ENCODE measurements at places on chromosomes 4 and X.

- DNase-seq: no peak
Measured at GRCh38 chr4:95159384-95159783, 389.4 kb downstream of the UNC5C start.

- no peak for DNase-seq
Measured at GRCh38 chr4:3512719-3513118, 19.5 kb downstream of the LRPAP1 start.

GRCh38 chrX:39445336-39445735, 644.1 kb downstream of the MID1IP1 start:
- DNase-seq: peak; percentile 50

DNA sequence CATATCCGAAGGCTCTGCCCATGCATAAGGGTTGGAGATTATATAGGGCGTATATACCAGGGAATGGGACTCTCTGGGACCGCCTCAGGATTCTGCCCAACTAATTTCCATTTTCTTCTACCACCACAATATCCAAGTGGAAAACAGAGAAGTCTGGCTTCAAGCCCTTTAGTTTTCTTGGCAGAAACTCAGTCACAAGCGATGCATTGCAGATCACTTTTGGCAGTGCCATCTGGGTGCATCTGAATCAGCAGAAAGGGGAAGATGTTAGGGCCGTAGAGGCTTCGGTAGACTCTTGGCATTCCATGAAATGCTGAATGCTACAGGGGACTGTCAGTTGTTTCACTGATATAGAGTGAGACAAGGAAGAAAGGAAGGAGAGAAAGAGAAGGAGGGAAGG, 94.1 kb upstream of the FAM9B start:
- no peak for DNase-seq

DNA sequence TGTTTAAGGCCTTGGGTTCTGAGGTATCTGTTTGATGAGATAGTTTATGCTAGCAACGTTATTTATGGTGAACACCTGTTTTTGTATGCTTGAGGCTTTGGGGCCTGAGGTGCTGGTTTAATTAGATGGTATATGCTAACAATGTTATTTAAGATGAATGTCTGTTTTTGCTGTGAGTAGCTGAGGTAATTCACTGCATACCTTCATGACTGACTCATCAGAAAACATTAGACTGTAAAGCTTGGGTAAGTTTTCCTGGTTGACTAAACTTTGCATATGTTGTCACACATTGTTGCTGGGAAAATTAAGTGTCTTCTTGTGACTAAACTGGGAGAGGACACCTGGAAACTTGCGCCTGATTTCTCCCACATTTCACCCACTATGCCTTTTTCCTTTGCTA, 1026.6 kb downstream of the RAPGEF2 start:
- no peak for DNase-seq

GRCh38 chr4:85807247-85807950, 332.4 kb downstream of the ARHGAP24 start:
- no peak for DNase-seq

- no peak for DNase-seq
Measured at GRCh38 chr4:46385946-46386345, 4.0 kb downstream of the GABRA2 start.

DNA sequence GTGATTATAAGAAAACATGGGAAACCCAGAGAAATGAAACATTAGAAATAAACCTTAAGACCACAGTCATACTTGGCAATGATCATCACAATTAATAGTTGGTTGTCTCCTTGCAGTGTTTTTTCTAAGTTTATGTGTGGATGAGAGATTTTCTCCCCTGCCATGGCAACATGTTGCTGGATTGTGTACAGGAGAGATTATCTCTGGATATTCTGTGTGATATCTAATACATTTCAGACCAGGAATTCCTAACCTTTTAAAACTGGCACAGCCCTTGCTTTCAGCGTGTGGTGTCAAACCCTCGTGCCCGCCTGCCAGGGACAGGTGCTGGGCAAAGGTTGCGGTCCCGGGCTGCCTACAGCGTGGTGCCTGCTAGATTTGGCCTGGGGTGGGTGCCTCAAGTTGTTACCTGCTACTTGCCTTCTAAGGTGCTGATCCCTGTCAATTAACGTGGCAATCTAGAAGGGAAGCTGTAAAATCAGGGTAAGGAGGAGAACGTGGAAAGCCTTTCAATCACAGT, 100.5 kb downstream of the TMEM131L start:
- no peak for DNase-seq

GRCh38 chr4:151561551-151562256, 152.7 kb downstream of the FHIP1A start:
- DNase-seq: no peak

GRCh38 chrX:24259544-24260240, 54.2 kb downstream of the SUPT20HL2 start:
- DNase-seq: no peak

- DNase-seq: no peak
Measured at GRCh38 chr4:56995525-56995924, 16.8 kb downstream of the POLR2B start.

- DNase-seq: no peak
Measured at GRCh38 chr4:3708103-3708510, 58.1 kb upstream of the ADRA2C start.

GRCh38 chr4:32455231-32455630, 1735.1 kb downstream of the PCDH7 start:
- DNase-seq: no peak

DNA sequence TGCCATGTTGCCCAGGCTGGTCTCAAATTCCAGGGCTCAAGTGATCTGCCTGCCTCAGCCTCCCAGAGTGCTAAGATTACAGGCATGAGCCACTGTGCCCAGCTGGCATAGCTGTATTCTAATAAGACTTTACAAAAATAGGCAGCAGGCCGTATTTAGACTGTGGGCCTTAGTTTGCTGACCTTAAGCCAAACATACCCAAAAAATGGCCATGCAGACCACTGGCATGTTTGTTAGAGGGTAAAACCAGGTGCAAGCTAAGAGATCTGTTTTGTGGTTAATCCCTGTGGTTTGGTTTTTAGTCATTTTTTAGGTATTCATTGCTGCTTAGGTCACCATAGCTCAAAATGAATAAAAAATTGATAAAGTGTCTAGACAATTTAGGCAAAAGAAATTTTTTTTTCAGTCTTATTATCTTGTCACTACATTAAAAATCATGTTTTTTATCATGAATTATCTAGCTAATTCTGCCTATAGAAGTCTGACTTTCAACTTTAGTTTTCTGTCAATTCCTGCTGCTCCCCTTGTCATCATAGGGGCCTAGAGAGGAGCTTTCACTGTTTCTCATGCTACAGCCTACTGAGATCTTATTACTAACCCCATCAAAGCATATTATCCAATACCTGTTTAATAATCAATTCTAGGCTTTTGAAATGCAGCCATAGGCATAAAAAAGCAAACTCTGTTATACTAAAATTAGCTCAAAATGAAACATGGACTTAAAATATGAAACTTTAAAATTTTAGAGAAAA, 7.5 kb upstream of the SPINK2 start:
- no peak for DNase-seq

GRCh38 chrX:148134578-148134977, 153.4 kb downstream of the FMR1NB start:
- DNase-seq: no peak

- no peak for DNase-seq
Measured at GRCh38 chr4:3705236-3705987, 60.8 kb upstream of the ADRA2C start.

DNA sequence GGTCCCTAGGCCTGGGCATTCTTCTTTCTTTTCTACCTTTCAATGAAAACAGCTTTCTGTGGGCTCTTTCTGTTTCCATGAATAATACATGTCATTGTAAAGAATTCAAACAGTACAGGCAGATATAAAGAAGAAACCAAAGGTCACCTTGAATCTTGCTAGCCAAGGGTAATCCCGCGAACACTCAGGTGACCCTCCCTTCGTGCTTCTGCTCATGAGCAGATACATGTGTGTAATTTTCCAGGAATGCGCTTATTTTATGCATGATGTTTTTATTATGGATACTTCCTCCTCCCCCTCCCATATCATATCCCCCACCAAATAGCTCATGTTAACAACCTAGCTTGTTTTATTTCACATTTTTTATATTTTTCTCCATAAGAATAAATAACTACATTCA, 9.6 kb upstream of the JAKMIP1 start:
- no peak for DNase-seq

DNA sequence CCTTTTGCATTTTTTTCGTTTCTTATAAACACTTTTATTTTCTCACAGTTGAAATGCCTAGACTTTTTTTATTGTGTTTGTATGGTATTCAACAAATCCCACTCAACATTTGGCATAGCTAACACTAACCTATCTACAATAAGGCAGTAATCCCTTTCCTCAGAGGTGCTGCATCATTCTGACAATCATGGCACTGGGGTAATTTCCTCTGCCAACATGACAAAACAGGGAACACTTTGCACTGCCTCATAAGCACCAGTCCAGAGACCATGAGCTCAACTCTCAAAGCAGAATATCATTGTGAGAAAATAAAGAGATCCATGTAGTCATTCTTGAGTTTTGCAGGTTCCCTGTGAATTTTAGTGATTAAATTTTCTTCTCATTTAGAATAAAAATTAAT, 183.8 kb upstream of the INTU start:
- DNase-seq: no peak

DNA sequence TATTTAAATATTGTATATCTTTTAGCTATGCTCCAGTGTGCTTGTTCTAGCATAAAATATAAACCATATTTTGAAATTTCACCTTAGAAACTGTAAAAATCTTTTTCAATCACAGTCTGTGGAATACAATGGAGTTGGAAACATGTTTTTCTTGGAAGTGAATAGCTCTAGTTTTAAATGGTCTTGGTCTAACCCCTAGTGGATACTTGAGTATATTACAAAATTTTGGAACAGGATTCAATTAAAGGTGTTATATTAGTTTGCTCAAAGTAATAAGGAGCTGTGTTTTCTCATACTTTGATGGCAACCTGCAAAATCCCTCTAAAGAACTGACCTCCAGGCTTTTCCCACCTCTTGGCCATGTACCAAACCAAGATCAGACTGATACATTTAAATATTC, 48.2 kb downstream of the STK26 start:
- no peak for DNase-seq

GRCh38 chrX:106246511-106246910, 78.4 kb downstream of the PWWP3B start:
- no peak for DNase-seq

DNA sequence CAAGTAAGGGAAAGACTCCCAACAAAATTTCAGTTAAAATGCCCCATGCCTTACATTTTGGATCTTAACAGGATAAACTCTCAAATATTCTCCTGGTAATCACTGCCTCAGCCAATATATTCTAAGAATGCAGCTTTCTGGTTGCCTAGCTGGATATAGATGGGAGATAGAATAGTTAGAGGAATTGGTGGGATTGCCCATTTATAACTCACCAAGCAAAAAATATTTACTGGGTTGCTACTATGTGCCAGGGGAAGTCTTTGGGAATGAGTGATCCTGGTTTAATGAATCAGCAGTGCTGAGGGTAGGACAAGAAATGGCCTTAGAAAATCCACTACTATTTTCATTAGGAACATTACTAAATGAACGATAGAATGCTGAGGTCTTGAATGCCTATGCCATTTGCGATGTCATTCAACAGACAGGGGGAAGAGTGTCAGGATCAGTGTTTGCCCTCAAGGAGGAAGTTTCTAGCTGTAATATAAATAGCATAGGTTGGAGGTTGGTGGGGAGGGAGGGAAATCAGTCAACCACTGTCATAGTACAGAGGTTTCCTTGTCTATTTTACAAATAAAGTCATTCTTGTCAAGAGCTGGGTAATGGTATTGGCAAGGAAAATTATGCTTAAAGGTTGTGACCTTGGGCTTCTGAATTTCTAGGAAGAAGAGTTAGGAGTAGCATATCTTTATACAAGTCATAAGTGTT, 63.5 kb downstream of the ENOPH1 start:
- DNase-seq: no peak

GRCh38 chr4:101865501-101866062, 75.1 kb downstream of the BANK1 start:
- no peak for DNase-seq

- no peak for DNase-seq
Measured at GRCh38 chr4:161629694-161630441, 533.9 kb downstream of the FSTL5 start.

DNA sequence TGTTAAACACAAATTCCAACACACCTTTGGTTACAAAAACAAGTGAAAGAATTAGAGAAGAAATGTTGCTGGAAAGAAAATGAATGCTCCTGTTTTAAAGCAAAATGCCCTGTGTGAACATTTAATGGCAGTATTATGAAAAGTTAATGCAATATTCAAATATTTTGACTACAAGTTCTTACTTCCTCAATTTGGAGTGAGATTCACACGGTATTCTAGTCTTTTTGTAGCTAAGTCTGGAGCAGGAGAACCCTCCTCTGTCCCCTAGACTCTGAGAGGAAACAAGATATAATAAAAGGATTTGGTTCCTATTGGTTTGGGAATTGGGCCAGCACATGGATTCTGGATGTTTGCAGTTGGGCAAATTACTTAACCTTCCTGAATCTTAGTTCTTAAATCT, 12.7 kb downstream of the MAD2L1 start:
- DNase-seq: no peak

GRCh38 chr4:139509727-139510410, 46.1 kb downstream of the SETD7 start:
- DNase-seq: no peak

DNA sequence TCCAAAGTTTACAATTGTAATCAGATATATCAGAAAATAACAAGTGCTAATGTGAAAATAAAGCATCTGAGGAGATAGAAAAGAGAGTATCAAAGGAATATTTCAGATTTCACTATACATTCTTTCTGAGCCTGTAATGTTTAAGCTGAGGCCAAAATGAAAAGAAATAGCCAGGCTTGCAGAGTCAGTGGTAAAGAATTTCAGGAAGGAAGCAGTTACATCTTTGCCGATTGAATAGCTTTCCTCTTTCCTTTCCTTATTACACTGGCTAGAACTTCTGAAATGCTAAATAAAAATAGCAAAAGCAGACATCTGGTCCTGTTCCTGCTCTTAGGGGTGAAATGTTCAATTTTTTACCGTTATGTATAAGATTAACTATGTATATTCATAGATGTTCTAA, 1441.6 kb upstream of the PCDH7 start:
- no peak for DNase-seq

GRCh38 chr4:112813790-112814189, 176.8 kb downstream of the LARP7 start:
- DNase-seq: no peak

DNA sequence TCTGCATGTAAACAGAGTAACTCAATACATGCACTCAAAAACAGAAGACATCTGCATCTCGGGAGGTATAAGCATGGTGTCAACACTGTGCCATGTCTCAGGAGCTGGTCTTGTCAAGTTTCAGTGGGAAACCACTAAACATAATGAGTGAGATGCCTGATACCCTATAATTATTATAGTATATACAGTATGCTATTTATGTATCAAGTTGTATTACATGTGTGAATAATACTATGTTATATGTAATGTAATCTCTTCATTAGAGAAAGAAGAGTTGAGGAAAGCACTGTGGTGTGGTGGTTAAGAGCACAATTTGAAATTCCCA, 2.5 kb downstream of the PPBP start:
- DNase-seq: no peak
